Stimulated activated CD8-positive, alpha-beta memory T cell treated with anti-CD3 and anti-CD28 coated beads, Interleukin-15, amount 100 ng/mL, for 48 hours (primary cell): ENCODE measurements at places on chromosomes 5 and 9.

- no peak for DNase-seq
These were observed 84.2 kb downstream of the YIPF5 start for GRCh38 chr5:144086295-144086694.

DNA sequence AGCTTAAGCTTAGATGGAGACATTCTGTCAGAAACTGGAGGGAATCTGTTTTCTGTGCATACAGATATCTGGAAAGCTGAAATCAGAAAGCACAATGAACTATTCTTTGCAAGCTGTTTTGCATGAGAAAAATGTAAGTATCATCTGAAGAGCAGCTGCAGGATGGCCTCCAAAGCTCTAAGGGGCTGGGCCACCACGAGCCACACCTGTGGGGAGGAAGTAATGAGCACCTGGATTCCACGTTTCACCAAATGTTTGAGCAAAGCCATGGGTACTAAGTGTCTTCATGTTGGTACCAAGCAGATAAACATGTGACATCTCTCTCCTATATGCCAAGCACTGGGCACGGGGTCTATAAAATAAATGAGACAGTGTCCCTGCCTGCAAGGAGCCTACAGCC is 199.3 kb downstream of the TTLL11 start:
- no peak for DNase-seq

GRCh38 chr9:99000476-99001395 is 57.0 kb downstream of the COL15A1 start:
- DNase-seq = no peak

DNA sequence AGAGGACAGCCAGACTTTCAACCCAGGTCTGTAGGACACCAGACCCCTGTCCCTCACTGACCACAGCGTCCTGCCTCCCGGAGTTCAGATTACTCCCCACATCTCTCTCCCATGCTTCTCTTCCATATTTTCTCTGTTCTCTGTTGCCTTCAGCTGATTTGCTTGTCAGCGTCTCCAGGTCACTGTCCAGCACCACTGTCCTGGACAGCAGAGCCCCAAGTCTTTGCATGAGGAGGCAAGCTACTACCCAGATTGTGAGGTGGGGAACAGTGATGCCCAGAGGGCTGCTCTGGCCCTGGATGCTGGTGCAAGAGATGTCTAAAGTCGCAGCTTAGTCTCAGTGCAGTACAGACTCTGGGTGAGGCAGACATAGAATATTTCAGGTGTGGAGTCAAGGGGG is 48.0 kb upstream of the C5orf58 start:
- no peak for DNase-seq

DNA sequence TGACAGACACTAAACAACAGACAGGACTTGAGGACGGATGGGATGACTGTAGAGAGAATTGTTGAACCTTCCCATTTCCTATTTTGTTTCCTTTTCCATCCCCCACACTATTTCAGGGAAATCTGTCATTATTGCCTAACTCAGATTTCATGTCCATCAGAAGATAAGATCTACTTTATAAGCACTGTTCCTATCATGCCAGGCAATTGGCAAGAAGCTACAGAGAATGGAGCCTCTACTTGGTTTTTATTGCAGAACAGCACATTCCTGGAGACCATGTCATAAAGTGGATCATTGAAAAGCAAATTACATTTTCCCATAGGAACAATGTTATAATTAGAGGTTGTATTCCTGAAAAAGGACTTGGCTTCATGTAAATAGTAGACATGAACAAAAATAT is 173.7 kb upstream of the KIF2A start:
- DNase-seq = no peak

DNA sequence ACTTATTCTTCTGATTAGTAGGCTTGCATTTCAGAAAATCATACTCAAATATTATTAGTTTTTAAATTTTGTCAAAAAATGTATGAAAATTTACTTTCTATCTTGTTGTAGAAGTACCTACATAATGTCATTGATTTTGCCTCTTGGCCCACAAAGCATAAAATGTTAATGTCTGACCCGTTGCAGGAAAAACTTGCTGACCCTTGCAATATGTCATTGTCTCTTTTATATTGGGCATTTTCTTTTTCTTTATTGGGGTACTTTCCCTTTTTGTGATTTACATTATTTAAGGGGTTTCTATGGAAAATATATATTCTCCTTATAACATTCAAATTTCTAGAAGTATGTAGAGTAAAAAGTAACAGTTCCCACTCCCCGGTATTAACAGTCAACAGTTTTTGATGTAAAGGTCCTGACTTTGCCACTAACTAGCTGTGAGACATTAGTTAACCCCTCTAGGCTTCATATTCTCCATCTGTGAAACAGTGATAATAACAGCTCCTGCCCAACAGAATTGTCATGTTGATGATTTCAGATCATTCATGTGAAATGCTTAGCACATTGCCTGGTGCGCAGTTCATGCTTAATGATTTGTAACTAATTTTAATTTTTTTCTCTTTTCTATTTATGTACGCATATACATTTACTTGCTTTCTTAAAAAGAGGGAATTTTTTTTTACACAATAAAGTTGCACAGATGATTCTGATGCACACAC is 243.2 kb downstream of the ARHGAP26 start:
- DNase-seq = no peak

- no peak for DNase-seq
These were observed 19.5 kb upstream of the GOLPH3 start for GRCh38 chr5:32193591-32193990.

DNA sequence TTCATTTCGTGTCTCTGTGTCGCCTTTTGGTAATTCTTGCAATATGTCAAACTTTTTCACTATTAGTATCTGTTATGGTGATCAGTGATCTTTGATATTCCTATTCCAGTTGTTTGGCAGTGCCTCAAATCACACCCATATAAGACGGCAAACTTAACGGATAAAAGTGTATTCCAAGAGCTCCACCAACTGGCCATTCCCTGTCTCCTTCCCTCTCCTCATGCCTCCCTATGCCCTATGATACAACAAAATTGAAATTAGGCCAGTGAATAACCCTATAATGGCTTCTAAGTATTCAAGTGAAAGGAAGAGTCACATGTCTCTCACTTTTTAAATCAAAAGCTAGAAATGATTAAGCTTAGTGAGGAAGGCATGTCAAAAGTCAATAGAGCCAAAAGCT is 74.8 kb downstream of the CDK5RAP2 start:
- no peak for DNase-seq

- DNase-seq = no peak
These were observed 515.4 kb upstream of the PTPRD start for GRCh38 chr9:11128156-11128555.

GRCh38 chr5:89270901-89271300 is 387.9 kb upstream of the MEF2C start:
- no peak for DNase-seq

DNA sequence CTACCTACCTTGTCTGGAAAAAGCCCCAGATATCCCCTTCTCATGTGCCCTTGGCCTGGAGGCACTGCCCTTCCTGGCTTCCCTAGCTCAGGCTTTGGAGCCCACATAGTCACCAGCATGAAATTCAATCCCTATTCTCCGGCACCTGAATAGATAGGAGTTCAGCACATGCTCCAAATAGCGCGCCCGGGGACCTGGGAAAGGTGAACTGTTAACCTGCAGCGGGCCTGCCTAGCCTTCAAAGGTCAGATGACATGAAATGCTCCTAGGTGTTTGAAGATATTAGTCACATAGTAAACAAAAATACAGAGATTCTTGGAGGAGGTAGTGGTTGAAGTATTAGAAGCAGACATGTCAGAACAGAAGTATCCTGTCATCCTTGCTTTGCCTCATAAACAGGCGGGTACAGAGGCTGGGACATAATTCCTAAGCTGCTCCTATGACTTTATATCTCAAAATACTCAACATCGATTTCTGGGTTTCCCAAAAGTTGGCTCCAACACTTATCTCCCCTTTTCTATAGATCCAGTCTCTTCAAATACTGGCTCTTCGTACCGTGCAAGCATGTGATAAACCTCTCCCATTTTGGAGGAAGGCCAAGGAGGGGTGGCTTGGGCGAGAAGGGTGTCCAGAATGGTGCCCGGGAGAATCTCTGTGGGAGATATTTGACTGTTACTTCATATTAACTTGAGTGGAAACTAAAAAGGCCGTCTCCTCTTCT is 88.0 kb upstream of the ANKH start:
- no peak for DNase-seq
